Psoas muscle (tissue), 8 donors: ENCODE measurements at places on chromosomes 2 and 18. TPM values are rescaled to one million over a fixed set of nuclear protein-coding genes. Genes with fewer than 3 reads are reported as not detected.

DNA sequence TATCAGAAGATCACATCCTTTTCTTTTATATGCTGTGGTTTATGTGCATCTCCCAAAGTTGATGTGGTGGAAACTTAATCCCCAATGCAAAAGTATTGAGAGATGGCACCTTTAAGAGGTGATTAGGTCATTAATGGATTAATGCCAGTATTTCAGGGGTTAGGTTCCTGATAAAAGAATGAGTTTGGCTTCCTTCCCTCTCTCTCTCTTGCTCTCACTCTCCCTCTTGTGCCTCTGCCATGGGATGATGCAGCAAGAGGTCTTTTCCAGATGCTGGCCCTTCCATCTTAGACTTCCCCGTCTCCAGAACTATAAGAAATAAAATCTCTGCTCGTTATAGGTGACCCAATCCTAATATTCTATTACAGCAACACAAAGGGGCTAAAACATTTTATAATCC lies 85.0 kb downstream of the TTC27 start:
- no peak for DNase-seq

DNA sequence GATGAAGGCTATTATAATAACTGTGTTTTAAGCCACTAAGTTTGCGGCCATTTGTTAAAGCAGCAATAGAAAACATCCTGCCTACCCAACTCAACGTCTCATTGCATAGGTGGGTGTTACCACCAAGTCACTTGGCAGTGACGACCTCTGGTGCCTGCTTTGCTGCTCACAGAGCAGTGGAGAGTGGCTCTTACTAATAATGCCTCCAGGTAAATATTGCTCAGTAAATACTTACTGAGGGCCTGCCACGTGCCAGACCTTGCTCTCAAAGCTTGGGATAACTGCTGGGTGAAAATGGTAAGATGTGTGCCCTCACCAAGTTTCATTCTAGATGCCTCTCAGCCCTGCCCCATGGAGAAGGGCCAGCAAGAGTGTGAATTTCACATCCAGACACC lies 27.7 kb downstream of the ITGA6 start:
- no peak for DNase-seq

DNA sequence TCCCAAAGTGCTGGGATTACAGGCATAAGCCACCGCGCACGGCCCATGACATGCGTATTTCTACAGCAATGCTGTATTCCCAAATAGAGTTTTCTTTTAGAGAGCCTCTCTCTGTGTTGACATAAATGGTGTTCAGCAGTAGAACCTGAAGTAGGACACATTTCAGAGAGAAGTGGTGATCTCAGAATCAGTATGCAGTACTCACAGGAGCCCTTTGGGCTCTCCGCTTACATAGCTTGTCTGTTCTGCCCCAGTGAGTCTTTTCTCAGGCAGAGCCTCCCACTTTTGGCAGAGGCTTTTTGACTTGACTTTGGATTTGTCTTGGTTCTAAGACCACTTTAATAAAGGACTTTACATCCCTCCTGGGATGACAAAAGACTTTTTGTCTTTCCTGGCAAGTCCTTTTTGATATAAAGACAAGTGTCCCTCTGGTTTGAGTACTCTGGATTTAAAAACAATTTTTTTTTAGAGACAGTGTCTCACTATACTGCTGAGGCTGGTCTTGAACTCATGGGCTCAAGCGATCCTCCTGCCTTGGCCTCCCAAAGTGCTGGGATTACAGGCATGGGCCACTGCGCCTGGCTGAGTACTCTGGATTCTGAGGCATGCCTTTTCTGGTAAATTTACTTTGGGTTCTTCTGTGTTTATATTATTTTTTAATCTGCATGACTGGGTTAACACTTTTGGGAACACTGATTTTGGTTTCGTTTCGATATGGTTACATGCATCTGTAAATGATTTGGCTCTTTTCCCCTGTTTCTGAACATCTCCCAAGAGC lies 113.3 kb downstream of the SMAD2 start:
- DNase-seq, result no peak

Gene C2orf81
- 0.15 TPM for total RNA-seq

- no peak for DNase-seq
Measured at GRCh38 chr18:28716338-28716737, 539.4 kb upstream of the CDH2 start.

- DNase-seq, result peak; percentile 45
Measured at GRCh38 chr2:241064008-241064801, 37.9 kb downstream of the MTERF4 start.

DNA sequence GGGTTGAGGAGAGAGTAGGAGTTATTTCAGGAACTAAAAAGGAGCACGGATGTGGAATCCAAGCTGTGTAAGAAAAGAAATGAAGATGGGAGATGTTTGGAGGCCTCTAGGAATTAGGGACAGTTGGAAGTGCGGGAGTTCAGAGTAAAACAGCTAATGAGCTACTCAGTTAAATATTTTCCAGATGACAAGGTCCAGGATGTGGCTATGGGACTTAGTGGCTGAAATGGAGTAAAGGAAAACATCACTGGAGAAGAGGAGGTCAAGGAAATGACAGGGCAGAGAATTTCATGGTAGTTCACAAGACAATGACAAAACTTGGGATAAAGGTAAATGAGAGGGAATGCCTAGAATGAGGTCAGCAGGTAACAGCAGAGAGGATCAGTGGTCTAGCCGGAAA lies 13.0 kb downstream of the GPR155 start:
- no peak for DNase-seq

- no peak for DNase-seq
Measured at GRCh38 chr2:135773917-135774316, 32.3 kb downstream of the UBXN4 start.

Gene MBD5
- total RNA-seq, result 36.5 TPM

Gene SPDYA
- 0.38 TPM for total RNA-seq

DNA sequence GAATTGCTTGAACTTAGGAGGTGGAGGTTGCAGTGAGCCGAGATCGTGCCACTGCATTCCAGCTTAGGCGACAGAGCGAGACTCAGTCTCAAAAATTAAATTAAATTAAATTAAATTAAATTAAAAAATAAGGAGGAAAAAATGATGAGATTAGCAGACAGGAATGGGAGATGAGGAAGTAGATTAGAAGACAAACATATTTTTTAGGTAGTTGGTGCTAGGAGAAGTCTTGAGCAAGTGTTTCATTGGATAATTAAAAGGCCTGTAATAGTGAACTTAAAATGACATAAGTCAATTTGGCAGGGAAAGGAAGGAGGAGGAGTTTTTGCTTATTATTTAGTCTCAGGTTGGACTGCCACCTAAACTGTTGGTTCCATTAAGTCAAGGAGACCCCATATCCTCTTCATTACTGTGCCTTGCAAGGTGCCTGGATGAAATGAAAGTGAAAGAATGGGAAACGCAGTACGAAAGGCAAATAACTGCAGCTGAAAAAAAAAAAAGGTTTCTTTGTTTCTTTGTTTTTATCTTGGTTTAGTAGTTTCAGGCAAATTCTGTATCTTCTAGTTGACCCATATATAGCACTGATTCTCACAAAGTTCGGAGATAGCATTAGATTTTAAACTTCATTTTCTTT lies 162.0 kb downstream of the SLC8A1 start:
- no peak for DNase-seq

GRCh38 chr18:73756256-73757091 lies 391.2 kb downstream of the FBXO15 start:
- DNase-seq, result no peak

Gene UBXN2A
- 23.5 TPM for total RNA-seq

Gene ALPI
- total RNA-seq, result not detected

GRCh38 chr2:17188721-17189120 lies 329.5 kb downstream of the RAD51AP2 start:
- no peak for DNase-seq
